Fibroblast of skin of right biceps (primary cell): ENCODE measurements at places on chromosomes 3 and 15.

- peak; percentile 58 for DNase-seq
These were observed 21.3 kb downstream of the EPHB3 start for GRCh38 chr3:184582646-184583577.

DNA sequence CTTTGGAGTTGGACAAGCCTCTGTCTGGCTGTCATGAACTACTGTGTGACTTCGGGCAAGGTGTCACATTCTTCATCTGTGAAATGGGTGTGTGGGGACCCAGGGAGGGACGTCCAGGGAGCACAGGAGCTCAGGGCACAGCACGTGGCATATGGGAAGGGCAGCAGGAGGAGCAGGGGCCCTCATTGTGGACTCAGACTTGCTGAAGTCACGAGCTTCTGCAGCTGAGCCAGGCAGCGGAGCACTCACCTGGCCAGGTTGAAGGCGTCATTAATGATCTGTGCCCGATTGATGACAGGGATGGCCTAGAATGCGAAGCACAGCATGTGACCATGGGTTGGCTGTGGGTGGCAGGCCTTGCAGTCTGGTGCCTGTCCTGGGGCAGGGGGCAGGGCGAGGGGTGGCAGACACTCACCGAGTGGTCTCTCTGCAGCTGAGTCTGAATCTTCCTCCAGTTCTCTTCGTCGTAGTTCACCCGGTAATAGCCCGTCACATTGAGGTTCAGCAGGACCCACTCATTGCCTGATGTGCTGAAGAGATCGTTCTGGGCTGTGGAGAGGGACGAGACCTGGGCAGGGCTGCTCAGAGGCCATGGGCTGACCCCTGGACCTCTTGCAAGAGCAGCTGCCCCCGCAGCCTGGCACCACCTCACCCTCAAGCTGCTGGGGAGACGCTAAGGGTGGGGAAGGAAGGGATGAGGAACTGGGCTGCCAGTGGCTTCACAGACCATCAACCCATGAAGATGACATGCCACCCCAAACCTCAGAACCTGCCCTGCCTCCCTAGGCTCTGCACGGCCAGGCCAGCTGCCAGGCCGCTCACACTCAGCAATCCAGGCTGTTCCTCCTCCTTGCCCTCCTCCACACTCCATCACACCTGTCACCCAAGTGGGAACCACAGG is 15.4 kb downstream of the ANPEP start:
- no peak for DNase-seq

GRCh38 chr3:4591669-4592068 is 98.5 kb downstream of the ITPR1 start:
- DNase-seq, result no peak

DNA sequence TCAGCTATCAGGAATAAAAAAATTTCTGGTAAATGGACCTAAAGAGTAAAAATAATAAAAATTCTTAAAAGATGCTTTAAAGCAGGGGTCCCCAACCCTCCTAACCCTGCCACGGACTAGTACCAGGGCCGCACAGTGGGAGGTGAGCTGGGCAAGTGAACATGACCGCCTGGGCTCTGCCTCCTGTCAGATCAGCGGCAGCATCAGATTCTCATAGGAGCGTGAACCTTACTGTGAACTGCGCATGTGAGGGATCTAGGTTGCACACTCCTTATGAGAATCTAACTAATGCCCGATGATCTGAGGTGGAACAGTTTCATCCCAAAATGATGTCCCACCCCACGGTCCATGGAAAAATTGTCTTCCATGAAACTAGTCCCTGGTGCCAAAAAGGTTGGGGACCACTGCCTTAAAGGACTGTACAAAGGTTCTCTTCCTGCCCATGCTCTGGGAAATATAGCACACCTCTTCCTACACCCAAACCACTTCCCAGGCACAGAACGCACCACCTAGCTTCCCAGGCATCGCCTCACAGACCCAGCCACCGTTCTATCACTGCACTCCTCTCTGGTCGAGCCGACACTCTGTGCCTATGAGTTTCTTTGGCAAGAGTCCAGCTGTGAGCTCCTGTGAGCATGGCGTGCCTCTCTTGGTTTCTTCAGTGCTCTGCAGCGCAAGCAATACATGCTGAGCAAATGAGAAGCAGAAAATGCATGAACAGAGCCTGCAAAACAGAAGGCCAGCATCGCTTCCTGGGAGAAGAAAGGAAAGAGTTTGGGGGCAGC is 104.9 kb downstream of the OCA2 start:
- no peak for DNase-seq

GRCh38 chr3:160003520-160004128 is 15.0 kb downstream of the IL12A start:
- peak; percentile 63 for DNase-seq

GRCh38 chr3:127156338-127157050 is 36.4 kb upstream of the PRR23E start:
- no peak for DNase-seq

- no peak for DNase-seq
These were observed 368.6 kb upstream of the MCTP2 start for GRCh38 chr15:93862791-93863190.

- no peak for DNase-seq
These were observed 12.3 kb downstream of the ABTB1 start for GRCh38 chr3:127684871-127685707.

- peak; percentile 64 for DNase-seq
These were observed 89.5 kb upstream of the CHD2 start for GRCh38 chr15:92810418-92811138.

GRCh38 chr15:73518180-73518862 is 75.4 kb downstream of the REC114 start:
- DNase-seq, result peak; percentile 2

- peak; percentile 61 for DNase-seq
These were observed 93.9 kb downstream of the RBPMS2 start for GRCh38 chr15:64681424-64682024.

GRCh38 chr3:39808467-39809180 is 785 bp upstream of the MYRIP start:
- no peak for DNase-seq

DNA sequence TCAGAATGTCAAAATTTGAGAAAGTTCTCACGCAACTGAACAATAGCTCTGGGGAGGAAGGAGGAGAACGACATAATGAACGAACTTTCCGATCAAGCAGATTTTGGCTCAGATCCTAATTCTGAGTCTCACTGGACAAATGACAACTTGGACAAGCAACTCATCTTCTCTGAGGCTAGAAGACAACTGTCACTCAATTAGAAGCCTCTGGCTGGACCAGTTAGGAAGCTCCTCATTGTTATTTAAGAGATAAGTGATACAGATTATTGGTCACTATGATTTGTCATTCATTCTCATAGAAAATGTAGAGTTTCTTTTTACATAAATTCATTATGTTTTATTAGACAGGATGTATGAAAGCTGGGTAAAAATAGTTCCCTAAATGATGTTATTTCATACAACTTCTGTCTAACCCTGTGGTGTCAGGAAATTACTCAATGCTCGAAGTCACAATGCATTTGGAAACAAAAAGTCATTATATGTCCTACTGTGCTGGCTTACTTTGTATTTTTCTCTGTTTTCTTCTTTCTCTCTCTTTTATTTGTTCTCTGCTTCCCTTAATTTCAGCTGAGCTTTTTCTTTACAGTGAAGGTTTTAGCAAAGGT is 11.0 kb upstream of the C3orf49 start:
- DNase-seq, result no peak

DNA sequence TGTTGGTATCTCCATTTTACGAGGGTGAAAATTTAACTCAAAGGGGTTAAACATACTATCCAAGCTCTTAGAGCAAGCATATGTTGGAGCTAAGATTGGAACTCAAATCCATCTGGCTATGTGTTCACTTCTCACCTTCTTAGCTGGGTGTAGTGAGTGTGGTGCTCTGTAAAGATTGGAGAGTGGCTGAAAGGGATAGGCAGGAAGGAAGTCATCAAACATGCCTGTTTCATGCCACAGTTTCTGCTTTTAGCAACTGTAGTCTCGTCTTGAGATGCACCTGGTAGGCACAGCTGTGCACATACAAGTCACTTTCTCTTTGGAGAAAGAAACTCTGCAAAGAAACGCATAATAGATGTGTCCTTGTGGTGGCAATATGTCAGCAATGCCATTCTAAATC is 189.1 kb upstream of the MDFIC2 start:
- no peak for DNase-seq

GRCh38 chr3:143808030-143808429 is 40.2 kb downstream of the SLC9A9 start:
- no peak for DNase-seq

DNA sequence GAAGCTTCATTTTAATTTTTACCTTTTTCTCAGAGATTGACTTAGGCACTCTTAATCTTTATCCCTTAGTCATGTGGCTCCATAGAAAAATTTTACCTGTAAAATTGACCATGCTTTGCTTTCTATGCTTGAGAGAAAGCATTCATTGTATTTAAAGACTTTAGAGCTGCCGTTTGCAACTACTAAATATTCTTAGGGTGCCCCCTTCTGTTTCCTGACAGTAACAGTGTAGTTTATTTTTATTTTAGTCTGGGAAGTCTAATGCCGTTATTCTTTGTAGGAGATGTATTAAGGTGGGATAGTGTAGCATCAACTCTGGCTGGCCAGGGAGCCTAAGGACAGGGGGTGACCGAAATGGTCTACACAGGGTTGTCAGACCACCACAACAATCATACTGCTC is 84.5 kb upstream of the SYNPR start:
- peak; percentile 41 for DNase-seq

DNA sequence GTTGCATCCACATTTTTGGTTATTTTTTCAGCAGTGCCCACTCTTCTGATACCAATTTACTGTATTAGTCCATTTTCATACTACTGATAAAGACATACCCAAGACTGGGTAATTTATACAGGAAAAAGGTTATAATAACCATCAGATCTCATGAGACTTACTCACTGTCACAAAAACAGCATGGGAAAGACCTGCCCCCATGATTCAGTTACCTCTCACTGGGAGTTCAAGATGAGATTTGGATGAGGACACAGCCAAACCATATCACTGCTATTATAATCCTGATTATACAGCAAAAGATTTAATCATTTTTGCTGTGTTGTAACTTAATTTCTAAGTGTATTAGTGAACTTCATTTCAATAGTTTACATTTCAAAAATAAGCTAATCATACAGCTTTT is 6.6 kb downstream of the ZBED2 start:
- DNase-seq, result peak; percentile 20

GRCh38 chr3:132315851-132316250 is 1.4 kb upstream of the ACP3 start:
- DNase-seq, result peak; percentile 35

GRCh38 chr3:174110761-174111160 is 713.2 kb downstream of the NLGN1 start:
- no peak for DNase-seq

DNA sequence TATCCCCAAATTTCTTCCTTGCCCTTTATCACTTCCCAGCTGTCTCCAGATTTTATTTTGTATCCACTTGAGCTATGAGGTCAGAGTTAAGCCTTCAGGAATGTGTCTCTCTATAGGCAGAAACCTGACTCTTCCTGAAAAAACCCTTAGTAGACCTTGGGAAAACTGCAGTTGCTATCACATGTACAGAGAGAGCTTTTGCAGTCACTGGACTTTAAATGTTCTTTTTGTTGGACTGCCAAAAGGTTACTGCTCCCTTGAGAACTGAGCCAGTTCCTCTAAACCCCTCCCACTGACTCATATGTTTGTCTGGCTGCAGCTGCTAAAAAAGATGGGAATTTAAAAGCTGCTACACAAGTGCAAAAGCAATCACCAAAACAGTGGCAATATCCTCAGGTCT is 169.1 kb upstream of the CCDC54 start:
- peak; percentile 93 for DNase-seq

- no peak for DNase-seq
These were observed 165.3 kb downstream of the CHSY1 start for GRCh38 chr15:101086394-101087171.

DNA sequence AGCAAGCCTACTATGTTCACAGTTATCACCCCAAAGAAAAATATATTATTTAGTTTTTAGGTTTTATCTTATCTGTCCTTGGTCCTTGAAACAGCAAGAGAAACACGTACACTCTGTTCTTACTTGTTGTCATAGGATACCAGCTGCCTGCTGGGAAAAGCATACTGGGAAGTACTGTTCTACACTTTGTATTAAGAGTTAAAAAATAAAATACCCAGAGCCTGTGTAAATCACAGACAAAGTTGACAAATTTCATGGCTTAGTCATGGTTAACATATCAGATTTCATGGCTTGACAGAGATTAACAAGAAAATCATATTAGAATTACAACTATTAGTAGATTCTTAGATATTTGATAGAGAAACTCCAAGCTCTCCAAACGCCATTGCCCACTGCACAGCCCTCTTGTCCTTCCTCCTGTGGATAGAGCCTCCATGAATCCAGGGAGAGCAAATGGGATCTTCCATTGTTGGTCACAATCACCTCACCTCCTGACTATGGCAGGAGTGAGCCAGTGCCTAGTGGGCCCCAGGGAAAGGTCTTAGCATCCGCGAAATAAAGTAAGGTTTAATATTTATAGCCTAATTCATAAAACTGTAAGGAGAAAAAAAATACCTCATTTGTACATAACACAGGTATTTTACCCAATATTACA is 128.1 kb upstream of the WNT5A start:
- no peak for DNase-seq

GRCh38 chr15:78417754-78418630 is 20.0 kb upstream of the IREB2 start:
- peak; percentile 47 for DNase-seq

DNA sequence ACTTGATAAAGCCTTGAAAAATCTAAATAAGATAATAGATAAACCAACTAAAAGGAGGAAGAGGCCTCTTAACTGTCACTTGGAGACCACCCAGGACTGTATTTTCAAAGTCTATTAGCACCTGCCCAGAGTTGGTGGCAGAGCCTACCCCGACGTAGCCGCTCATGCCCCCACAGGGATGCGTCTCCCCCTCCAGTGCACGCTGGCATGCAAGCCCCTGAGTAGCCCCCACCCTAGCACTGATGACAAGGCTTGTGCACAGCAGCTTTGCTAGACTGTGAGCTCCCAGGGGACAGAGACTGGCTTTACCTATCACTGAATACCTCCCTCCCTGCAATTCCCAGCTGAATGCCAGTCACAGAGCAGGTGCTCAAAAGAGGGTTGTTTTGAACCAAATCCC is 54.1 kb upstream of the HES1 start:
- DNase-seq, result no peak

DNA sequence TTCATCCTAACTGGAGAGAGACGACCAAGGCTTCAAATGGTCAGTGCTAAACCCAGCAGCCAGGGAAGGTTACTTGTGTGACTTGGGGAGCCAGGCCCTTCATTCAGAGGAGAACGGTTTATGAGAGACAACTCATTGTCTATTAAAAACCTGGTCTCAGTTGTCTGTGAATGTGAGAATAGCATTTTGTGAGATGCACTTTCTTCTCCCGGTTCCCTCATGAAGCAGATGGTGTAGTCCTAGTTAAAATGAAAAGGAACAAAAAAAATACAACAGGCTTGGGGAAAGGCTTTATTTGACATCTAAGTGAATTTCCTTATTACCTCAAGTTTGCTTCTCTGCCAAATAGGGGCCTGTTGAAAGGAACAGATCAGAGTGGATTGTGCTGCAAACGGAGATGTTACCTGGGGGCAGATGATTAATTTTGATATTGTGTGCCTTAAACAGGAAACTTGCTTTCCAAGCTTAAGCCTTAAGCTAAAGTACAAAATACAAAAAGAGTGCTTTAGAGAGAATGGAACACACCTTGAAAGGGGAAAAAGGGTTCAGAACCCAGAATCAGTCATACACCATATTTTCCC is 202.7 kb upstream of the BHLHE40 start:
- DNase-seq, result no peak

- no peak for DNase-seq
These were observed 81.8 kb downstream of the WDR76 start for GRCh38 chr15:43908516-43909050.

GRCh38 chr15:37362414-37362813 is 262.1 kb upstream of the MEIS2 start:
- DNase-seq, result no peak

GRCh38 chr3:9098716-9099675 is 135.7 kb upstream of the RAD18 start:
- peak; percentile 14 for DNase-seq
